SK-MEL-5 (cell line): ENCODE measurements at places on chromosomes 1 and 21.
A peak's percentile ranks its signal among the peaks of the same experiment; 100 is the strongest.

GRCh38 chr1:116878804-116879477, 30.8 kb upstream of the PTGFRN start:
- DNase-seq, result peak; percentile 6

GRCh38 chr1:13775459-13775858, 75.5 kb downstream of the PRDM2 start:
- DNase-seq, result no peak

GRCh38 chr1:93905734-93906133, 3.5 kb downstream of the GCLM start:
- DNase-seq, result no peak

DNA sequence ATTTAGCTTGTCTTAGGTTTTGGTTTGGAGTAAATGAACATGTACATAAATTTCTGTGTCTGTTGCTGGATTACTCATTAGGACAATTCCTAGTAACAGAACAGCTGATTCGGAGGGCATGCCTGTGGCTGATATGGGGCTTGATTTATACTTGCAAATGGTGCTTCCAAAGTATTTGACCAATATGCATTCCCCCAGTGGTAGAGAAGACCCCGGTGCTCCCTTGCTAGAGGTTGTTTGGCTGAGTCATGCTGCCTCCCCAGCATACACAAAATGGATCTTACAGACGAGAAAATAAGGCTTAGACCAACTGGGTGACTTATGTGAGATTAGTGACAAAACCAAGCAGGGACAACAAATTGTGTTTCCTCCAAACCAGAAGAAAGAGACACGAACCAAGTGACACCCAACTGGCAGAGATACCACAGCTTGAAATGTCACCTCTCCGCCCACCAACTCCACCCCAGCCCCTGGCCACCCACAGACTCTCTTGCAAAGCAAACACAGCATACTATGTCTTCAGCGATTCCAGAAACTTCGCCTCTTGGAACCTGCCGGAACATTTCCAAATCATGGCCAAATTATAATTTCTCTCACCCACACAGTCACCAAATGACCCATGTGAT, 75.9 kb upstream of the ETS2 start:
- no peak for DNase-seq

DNA sequence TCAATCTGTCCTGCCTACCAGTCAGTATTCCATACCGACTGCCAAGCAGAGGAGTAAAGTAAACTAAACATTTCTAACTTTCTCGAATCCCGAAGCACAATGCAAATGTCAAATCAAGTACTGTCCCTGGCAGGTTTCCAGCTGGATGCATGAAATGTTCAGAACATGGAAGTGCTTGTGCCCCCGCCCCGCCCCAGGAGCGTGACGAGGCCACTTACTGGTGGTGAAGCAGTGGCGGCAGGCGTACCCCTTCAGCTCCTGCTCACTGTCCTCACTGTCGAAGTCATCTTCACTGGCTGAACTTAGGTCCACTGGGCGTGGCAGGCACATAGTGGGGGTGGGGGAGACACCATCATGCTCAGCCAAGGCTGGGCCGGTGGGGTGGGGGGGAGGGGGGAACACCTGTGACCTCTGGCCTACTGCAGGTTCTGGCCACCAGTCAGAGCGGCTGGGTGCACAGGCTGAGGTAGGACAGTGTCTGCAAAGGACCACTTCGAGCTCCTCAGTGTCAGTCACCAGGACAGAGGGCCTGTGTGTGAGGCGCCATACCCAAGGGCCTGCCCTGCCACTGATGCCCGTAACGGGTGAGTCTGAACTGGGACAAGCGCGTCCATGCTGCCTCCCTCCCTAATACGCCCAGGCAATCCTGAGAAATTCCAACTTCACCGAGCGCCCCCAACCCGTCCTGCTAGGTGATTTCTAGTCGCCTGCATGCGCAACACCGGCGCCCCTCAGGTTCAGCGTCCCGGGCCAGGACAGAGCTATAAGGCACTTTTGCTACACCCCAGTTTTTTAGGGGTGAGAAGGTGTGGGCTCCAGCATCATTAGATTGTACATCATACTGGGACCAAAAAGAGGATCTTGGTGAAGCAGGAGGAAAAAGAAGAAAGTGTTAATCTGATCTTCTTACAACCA, 46.9 kb downstream of the SLC45A1 start:
- DNase-seq, result no peak

DNA sequence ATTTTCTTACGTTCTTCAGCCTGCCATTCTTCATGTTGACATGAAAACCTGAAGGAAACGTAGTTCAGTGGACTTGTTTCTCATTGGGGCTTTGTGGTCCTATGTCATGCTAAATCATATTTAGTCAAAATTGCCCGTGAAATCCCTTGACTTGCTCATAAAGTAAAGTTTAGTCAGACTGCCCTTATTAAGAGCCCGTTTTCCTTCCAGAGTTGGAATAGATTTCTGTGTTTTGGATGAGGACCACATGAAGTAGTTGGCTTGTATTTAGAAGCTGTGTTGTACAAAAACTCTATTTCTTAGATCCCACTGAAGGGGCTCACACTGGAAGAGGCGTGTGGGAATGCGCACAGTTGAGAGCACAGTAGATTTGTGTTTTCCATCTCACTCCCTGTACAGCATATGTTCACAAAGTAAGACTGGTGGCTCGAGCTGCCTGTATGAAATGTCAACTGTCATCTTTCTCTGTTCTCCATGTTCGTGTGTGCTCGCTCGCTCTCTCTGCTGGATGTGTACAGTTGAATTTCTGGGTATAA, 42.4 kb downstream of the CAMTA1 start:
- DNase-seq, result no peak

DNA sequence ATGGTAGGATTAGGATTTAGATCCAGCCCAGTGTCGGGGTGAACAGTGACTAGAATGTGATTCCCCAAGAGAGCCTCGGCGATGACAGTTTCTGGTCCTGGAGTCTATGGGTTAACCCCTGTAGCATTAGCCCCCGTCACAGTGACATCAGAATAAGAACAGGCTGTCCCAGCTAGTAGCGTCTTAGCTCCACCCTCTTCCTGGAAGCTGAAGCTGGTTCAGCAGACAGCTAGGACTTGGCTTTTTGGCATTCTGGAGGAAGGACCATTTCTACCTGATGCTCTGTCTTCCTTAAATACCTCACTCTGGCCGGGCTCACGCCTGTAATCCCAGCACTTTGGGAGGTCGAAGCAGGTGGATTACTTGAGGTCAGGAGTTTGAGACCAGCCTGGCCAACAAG, 5.0 kb downstream of the NDUFS2 start:
- no peak for DNase-seq

DNA sequence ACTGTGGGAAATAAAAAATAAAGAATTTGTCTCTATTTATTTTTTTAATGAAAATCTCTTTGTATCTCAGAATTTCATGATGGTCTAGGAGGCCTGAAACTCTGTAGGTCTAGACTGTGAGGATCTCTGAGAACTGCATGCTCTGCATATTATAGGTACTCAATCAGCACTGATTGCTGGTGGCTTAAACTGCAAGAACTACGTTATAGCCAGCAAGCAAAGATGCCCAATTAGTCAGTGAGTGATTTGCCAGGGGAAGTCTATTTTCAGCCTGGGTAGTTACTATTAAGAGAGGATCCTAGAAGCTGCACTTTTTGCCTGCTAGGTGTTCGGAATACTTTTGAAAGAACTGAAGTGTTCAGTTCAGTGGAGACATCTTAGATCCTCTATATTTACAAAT, 87.4 kb downstream of the GPR52 start:
- DNase-seq, result no peak

GRCh38 chr1:113058941-113059706, 13.9 kb upstream of the LRIG2 start:
- peak; percentile 8 for DNase-seq

- no peak for DNase-seq
Measured at GRCh38 chr1:20284046-20284445, 6.6 kb upstream of the VWA5B1 start.

DNA sequence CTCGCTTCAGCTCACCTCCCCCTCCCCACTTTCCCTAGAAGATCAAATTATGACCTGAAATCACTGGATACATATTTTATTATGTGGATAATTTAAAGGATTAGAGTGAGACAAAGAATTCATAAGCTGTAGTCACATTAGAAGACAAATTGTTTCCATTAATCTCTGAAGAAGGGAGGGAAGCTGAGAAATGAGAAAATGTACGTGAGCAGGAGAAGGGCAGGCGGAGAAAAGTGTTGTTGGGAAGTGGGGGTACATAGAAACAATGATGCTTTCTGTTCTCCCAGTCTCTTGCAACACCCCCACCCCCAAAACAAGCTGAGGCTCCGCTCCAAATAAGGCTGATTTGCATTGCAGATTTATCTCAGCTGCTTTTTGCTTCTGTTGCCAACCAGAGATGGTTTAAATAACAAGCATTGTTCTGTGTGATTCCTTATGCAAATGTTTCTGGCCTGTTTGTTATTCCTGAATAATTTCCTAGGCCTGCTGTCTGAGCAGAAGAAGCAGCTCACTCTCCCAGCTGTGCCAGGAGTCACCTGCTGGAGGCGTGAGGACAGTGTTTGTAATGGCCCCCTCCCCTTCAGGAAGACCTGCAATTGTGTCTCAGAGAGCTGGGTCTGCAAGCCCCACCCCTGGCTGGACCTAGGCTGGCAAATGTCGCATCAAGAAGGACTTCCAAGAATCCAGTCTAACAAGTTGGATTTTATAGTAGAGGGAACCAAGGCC, 121.8 kb upstream of the TNR start:
- DNase-seq, result no peak

GRCh38 chr1:116420417-116421200, 47.6 kb downstream of the ATP1A1 start:
- DNase-seq, result no peak

DNA sequence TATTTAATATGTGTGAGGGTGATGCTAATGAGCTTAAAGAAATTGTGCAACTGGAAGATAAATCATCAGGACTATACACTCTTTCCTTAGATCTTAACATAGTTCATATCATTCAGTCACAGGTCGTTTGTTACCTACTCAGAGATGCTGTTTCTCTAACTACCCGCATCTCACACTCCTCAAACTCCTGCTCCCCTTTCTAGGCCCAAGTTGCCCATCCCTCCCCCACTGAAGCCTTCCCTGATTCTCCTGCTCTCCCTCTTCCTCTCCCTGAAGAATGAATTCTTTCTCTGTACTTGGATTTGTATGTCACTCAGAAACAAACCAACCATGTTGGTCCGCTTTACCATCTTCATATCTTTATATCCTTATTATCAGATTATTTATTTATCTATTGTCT, 9.1 kb downstream of the SH3GLB1 start:
- no peak for DNase-seq

GRCh38 chr1:25700144-25700523, 83.5 kb downstream of the MAN1C1 start:
- no peak for DNase-seq

- no peak for DNase-seq
Measured at GRCh38 chr1:114062477-114063099, 83.3 kb downstream of the OLFML3 start.
